NCI-H69 (cell line): ENCODE measurements at places on chromosomes 12 and 14.

DNA sequence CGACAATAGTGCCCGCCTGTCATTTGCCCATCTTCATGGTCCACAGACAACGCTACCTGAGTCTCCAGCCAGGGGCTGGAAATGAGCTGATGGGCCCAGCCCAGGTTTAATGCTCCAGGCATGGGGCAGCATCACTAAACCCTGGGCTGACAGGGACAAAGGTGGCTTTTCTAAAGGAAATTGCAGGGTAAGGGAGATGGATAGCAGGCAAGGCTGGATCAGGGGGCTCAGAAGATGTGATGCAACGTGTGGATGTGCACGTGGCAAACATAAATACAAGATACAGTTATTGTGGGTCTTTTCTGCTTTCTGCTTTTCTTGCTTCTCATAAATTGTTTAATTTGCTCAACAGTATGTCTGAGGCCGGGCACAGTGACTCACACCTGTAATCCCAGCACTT is 3.7 kb upstream of the MMP17 start:
- DNase-seq = no peak

DNA sequence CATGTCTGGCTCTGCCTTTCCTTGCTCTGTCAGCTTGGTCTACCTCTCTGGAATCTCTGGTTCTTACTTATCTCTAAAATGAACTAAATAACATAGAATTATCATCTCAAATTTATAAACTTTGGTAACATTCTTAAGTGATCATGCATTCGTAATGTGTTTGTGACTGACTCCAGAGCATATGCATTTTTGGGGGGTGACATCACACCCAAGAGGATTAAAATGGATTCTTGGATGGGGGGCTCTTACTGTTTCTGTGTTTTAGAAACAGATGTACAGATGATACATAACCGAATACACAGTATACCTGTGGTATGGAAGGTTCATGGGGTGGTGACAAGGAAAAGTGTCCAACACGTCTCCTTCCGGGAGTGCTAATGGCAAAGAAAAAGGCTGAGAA is 1162.1 kb downstream of the VRK1 start:
- no peak for DNase-seq

DNA sequence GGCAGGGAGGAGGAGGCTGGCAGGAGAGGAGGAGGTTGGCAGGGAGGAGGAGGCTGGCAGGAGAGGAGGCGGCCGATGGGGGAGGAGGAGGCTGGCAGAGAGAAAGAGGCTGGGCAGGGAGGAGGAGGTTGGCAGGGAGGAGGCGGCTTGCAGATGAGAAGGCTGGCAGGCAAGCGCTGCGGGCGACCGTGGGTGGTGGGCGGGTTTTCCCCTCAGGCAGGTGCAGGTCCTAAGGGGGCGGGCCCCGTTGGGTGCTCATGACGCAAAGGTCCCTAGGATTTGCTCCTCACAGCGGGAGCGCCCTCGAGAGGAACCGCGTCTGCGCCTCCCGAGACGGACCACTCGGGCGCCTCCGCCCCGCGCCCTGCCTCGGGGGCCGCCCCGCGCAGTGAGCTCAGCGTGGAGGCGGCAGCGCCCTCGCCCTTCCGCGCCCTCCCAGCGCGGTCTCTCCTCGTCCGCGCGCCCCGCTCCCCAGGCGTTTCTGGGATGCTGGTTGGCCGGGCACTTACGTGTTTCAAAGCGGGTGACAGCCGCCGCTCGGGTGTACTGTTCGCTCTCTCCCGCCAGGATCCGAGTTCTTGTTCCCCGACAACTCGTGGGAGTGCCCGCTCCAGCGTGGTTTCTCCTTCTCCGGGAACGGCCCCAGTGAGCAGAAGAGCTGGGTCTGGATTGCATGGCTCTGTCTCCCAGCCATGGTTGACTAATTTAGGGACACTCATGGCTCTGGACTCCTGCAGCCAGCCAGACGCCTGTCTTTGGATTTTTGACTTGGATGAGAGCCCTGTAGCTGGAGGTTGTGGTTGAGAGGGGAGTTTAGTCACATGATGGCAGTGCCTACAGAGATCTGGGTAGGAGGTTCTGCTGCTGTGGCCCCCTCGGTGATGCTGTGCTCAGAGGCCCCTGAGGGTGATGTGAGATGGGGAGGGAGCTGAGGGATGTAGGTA is 64.1 kb upstream of the PPP4R3A start:
- peak; percentile 84 for DNase-seq

DNA sequence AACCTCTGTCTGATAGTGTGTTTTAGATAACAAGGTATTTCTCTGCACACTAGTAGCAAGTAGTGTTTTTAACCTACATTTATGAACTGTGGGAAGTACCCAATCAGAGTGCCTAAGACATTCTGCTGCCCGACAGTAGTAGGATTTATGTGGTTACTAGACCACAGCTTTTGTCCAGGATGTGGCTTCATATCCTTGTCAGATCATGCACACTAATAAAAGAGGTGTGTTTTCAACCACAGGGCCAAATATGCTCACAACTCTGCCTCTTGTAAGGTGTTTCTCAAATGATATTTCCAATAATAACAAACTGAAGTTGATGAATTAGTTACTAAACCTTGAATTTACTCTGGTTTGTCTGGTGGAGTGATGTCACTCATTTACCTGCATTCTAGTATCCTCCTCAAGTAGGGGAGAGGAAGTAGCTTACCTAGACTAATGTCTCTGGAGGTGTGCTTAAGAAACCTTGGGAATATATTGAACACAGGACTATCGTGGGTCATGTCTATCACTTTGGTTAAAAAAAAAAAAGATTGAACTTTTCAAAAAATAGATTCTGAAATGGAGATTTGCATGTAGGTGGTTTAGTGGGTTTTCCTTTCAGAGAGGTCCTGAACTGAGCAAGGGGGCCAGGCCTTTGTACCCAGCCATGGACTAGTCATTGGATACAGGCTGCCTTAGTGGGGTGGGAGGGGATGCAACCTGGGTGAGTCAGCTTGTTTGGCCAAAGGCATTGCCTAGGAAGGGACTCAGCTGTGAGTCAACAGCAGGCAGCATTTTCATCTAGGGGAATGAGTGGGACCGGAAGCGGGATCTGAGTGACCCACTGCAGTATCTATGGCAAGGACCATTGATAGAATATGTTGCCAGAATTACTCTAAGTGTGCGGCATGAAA is 14.1 kb downstream of the FBXW8 start:
- DNase-seq = no peak

DNA sequence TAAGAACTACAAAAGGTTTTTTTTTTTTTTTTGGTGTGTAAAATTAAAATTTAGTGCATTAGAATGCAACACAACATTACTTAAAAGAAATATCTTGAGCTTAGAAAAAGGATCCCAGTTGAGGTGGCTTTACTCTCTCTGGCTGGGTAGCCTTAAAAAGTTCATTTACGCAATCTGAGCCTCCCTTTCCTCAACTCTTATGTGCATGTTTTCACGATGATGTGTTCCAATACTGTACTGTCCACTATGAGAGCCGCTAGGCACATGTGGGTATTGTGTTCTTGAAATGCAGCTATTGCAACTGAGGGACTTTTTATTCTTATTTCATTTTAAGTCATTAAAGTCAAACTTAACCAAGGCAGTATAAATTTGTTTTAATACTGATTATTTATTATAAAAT is 460.9 kb upstream of the SYT1 start:
- DNase-seq = no peak

DNA sequence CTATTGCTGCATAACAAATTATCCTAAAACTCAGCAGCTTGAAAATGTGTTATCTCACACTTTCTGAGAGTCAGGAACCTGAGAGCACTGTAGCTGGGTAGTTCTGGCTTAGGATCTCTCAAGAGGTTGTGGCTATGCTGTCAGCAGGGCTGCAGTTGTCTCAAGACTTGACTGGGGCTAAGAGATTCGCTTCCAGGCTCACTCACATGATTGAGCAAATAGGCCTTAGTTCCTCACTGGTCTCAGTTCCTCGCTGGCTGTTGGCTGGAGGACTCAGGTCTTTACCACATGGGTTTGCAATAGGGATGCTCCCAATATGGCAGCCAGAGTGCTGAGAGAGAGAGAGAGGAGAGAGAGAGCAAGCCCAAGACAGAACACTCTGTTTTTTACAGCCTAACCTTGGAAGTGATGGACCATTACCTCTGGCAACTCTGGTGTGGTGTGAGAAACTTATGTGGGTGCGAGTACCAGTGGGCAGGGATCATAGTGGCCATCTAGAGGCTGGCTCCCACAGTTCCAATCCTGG is 15.9 kb upstream of the DHRS2 start:
- no peak for DNase-seq

GRCh38 chr12:66367015-66367667 is 64.8 kb downstream of the HELB start:
- no peak for DNase-seq

- DNase-seq = no peak
These were observed 29.7 kb downstream of the BDKRB1 start for GRCh38 chr14:96285667-96286066.

- no peak for DNase-seq
These were observed 1088.8 kb downstream of the FSCB start for GRCh38 chr14:43418324-43418723.
